ENCODE measurements at places on chromosomes 2 and 18.

DNA sequence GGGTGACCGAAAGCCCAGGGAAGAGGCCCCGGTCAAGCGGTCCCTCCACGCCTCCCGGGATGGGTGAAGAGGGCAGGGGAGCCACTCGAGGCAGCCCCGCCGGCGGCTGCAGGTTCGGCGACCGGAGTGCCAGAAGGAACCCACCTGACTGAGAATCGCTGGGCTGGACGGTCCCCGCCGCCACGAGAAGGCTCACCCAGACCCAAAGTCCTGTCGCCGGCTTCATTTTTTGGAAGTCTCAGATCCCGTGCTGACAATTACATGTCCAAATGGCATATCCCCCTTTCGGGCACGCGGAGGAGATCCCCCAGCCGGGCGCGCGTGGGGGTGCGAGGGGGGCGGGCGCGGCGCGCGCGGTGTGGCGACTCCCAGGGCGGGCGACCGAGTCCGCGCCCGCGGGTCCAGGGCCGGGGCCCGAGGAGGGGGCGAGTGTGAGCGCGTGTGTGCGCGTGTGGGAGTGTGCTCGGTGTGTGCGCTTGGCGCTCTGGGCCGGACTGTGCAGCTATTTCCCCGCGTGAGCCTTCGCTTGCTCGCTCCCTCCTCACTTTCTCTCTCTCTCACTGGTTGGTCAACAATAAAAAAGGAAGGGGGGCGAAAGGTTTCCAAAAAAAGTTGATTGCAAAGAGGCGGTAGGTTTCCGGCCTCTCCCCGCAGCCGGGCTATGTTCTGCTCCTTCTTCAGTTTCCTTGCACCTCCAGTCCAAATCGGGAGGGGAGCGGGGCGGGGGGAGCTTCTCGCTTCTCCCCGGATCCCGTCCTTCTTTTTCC lies at the start of gene ERBB4:
TSS of gene ERBB4 (minus strand) at position 498 of the 767 bp plus-strand sequence. CDS start at position 226, 272 bp downstream.
- no peak for DNase-seq

DNA sequence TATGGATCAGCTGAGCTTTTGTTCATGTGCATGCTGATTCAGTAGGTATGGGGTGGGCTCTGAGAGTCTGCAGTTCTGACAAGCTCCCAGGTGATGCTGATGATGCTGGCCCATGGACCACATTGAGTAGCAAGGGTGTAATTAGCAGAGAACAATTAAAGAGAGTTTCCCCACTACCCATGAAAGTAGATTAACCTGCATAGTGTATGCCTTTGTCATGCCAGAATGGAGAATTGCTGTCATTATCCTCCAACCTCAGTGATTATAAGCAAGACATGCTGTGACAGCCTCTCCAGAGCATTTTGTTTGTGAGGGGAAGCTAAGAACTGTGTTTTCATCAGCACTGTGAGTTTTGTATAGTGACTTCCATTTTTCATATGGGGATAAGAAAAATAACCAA lies 59.5 kb upstream of the LYPD1 start:
- no peak for DNase-seq

DNA sequence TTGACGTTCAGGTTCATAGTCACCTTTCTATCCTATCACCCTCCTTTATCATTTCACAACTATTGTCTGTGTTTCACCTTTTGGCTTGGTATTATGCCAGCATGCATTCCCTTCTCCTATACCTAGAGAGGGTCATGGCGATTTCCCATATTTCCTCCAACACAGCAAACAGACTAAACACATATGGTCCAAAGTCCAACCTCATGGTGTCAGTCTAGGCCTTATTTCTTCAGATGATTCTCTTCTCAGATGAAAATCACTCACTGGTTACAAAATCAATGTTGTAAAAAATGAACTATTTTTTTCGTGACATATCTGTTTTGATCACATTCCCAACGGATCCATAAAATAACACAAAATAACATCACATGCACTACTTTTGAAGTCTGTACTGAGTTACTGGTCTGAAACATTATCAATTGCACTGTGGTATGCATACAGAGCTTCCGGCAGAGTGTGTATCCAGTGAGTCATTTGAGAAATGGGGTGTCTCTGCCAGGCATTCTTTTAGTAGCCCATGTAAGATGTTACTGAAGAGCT lies 204.8 kb upstream of the GALNT5 start:
- no peak for DNase-seq

GRCh38 chr2:102016399-102016955 lies 24.7 kb downstream of the IL1R2 start:
- DNase-seq, result no peak

DNA sequence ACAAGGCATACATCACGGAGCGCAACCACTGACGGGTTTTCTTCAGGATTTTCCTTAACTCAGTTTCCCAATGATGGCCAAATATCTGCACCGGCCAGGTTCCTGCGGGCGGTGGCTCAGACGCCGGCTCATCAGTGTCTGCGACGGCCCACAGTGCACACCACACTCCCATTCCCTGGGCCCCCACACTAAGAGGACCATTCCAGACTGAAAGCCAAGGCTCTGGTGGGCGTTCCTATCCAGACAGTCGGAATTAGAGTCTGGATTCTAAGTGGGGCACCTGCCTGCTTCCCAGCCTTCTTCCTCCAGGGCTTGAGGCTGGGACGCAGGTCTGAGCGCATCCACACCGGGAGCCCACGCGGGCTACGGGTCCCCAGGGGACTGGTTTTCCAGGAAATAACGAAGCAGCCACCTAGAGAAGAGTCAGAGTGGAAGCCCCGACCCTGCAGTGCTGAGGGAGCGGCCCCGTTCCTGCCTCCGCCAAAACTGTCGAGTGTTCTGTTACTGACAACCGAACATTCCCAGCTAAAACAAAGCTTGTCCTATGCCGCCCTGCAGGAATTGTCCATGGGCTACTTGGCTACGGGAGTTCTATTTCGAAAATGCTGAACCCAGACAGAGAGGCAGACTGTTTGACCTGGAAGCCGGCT lies 75.3 kb downstream of the TMEM18 start:
- DNase-seq, result no peak

DNA sequence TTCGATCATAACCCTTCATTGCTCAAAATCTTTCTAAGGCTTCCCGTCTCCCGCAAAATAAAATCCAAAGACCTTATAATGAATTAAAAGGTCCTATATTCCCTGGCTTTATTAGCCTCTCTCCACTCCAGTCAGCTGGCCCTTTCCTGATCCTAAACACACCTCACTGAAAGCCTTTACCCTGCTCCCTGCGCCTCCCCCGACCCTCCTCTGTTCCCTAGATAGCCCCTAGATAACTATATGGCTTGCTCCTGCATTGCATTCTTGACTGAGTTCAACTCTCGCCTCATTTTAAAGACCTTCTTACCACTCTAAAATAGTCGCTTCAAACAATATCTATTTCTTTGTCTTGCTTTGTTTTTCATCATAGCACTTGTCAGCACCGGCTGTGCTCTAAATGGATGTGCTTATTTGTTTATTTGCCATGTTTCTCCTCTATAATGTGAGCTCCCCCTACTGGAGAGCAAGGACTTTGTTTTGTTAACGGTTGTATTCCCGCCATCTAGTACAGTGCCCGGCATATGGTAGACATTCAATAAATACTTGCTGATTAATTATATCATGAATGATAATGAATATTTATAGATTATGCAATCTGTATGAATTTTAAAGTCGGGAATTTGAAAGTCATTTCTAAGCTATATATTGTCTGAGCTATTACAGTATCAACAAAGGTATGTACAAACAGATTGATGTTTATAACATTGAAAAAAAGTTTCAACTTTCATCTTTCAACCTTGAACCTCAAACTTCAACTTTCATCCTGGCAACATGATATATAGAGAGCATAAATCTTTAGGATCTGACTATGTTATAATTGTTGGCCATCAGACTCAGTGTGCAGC lies 32.4 kb upstream of the VIT start:
- DNase-seq, result no peak

DNA sequence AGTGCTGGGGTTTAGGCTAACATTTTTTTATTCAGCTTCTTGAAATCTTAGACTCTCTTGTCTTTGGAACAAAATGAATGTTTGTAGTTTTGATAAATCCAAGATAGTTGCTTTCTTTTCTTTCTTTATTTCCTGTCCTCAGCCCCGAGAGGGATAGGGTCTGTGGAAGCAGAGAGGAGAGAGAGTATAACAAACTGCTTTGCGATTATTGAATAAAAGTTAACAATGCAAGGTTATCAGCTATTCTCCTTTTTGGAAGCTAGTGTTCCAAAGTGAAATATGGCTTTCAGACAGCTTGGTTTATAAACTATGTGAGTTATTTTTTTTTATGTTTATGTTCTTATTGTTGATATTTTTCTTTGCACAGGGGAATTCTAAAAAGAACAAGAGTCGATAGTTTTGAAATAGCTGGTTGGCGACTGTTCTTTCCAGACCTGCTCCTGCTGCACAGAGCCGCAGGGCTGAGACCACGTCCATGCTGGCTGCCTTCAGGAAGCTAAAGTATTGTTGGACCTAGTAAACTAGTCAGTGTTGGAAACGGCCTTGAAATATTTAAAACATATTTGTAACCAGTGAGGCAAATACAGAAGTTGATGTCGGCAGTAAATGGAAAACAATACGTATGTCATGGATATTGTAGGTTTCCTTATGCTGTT lies 15.5 kb upstream of the STON1 start:
- no peak for DNase-seq

- no peak for DNase-seq
These were observed 243.0 kb downstream of the DYSF start for GRCh38 chr2:71696381-71696780.

- peak; percentile 78 for DNase-seq
These were observed 213.4 kb upstream of the GATA6 start for GRCh38 chr18:21955757-21956652.

DNA sequence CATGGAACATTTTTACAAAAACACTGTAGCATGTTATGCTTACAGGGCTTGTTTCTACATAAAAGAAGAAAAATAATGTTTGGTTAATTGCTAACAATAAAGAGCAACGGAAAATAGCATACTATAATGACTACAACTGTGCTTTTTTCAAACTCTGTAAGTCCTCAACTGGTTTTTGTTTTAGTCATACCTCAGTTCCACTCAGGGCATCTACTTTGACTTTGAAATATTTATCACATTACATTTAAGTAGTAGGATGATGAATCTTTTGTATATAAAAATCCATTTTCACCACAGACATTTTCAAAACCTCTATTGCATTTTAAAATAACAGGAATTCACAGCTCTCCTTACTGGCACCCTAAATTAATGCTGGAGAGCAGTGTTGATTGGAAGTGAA lies 8.3 kb downstream of the SATB2 start:
- DNase-seq, result no peak

GRCh38 chr2:222714361-222715241 lies 43.1 kb downstream of the MOGAT1 start:
- no peak for DNase-seq

- no peak for DNase-seq
These were observed 337.4 kb upstream of the ID2 start for GRCh38 chr2:8344144-8345097.

DNA sequence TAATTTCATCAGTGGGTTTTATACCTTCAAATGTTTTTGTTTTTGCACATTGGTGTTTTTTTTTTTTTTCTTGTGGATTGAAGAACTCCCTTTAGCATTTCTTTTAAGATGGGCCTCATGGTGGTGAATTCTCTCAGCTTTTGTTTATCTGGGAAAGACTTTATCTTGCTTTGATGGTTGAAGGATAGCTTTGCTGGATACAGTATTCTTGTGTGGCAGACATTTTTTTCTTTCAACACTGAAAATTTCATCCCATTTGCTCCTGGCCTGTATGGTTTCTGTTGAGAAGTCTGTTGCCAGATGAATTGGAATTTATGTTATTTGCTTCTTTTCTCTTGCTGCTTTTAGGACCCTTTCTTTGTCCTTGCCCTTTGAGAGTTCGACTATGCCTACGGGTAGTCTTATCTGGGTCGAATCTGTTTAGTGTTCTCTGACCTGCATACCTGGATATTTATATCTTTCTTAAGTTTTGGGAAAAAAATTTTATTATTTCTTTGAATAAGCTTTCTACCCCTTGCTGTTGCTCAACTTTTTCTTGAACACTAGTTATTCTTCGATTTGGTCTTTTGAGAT lies 25.6 kb downstream of the PRKRA start:
- no peak for DNase-seq

DNA sequence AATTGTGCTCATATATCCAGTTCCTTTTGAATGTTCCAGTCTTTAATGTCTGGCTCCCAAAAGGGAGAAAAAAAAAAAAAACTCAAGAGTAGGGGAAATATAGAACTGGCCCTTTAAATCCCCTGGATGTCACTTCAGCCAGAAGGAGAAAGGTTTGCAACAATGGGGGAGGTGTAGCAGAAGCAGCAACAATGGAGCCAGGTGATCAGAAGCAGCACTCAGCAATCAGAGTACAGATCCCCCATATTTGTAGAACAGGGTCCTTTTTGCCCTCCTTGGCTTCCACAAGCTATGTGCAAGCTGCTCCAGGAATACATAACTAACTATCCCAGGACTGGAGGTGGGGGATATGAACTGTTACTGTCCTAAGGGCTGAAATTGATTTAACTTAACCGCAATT lies 25.8 kb upstream of the ZNF397 start:
- no peak for DNase-seq

- DNase-seq, result no peak
These were observed 266.5 kb downstream of the PTGR3 start for GRCh38 chr18:74942319-74942910.

GRCh38 chr2:120042359-120042758 lies 29.5 kb downstream of the EPB41L5 start:
- DNase-seq, result no peak

DNA sequence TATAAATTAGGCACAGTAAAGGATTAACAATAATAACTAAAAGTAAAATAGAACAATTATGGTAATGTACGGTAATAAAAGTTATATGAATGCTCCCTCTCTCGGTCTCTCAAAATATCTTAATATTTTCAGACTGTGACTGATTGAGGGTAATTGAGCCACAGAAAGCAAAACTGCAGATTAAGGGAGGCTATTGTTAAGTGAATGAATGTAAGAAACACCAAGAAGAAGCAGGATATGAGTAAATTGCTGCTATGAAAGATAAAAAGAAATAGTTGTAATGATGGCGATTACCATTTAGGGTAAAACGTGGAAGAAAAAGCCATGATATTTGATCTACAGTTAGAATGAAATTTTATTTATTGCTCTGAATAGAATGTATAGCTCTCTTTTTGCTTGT lies 24.1 kb downstream of the GULP1 start:
- no peak for DNase-seq

DNA sequence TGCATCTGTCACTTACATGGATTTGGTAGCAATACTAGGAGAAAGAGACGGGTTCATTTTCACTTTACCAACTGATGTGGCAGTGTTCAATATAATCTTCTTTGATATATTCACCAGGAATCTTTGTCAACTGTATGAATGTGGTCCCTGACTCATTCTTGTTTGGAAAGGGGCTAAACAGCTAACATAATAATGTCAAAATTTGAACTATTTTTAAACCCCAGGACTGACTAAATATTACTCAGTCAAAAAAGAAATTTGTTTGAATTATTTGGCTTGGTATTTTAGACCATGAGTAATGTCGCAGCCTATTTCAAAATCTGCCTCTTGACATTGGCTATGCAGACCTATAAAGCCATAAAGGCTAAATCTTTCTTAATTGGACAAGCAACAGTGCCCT lies 413.7 kb upstream of the RGPD4 start:
- DNase-seq, result no peak

DNA sequence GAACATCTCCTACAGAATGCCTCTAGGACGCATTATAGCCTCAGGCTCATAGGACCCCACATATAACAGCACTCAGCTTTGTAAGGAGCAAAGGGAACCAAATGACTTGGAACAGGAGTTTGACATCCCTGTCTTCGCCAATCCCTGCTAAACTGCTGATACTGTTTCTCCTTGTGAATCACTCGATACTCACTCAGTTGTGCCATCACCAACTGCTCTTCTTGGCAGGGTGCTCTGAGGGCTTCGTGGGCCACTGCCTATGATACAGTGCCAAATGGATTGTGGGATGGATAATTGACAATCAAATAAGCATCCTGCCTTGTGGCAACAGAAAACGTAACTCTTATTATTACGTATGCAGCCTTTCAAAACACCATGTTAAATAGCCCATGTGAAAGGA lies 396.3 kb downstream of the RIT2 start:
- DNase-seq, result no peak

Data from activated CD8-positive, alpha-beta memory T cell treated with anti-CD3 and anti-CD28 coated beads for 1 hour (primary cell).